ENCODE measurements at places on chromosomes 6 and 20.

DNA sequence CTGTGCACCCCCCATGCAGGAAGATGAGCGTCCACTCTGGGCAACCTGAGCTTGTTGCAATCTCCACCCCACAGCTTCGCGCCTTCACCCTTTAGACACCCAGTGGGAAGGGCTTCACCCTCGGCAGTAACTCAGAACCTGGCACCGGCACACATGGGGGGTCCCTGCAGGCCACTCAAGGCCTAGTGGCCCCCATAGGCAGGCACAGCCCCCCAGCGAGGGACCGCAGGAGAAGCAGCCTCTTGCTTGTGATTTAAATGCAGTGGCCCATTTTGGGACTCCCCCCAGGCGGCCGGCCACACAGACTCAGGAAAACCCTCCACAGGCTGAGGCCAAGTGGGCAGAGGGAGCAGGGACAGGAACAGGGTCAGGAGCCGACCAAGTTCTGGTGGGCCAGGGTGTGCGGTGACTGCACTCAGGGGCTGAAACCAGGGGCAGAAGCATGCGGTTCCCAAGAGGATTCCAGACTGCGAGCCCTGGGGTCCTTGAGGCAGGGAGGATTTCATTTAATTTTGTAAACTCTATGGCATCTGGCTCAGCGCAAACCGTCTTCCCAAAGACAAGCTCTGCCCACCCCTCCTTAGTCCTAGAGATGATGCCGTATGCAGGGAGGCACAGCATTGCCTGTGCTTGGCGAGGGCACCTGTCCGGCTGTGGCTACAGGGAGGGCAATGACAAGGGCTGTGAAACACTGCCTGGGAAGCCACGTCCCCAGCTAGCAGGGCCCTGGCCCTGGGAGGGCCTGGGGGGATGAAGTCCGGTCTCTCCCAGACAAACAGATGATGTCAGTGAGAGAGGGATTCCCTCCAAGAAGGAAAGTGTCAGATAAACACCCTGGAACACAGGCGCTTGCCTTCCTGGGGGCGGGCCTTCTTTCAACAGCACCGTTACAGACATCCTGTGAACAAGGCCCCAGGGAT, 52.9 kb upstream of the GPR31 start:
- DNase-seq: peak; percentile 34

- DNase-seq: no peak
Observed at GRCh38 chr20:31860390-31861134, 9.8 kb downstream of the DUSP15 start.

- DNase-seq: no peak
Observed at GRCh38 chr6:35668744-35669450, 19.8 kb downstream of the FKBP5 start.

- DNase-seq: no peak
Observed at GRCh38 chr6:75244063-75244584, 523 bp upstream of the COX7A2 start.

DNA sequence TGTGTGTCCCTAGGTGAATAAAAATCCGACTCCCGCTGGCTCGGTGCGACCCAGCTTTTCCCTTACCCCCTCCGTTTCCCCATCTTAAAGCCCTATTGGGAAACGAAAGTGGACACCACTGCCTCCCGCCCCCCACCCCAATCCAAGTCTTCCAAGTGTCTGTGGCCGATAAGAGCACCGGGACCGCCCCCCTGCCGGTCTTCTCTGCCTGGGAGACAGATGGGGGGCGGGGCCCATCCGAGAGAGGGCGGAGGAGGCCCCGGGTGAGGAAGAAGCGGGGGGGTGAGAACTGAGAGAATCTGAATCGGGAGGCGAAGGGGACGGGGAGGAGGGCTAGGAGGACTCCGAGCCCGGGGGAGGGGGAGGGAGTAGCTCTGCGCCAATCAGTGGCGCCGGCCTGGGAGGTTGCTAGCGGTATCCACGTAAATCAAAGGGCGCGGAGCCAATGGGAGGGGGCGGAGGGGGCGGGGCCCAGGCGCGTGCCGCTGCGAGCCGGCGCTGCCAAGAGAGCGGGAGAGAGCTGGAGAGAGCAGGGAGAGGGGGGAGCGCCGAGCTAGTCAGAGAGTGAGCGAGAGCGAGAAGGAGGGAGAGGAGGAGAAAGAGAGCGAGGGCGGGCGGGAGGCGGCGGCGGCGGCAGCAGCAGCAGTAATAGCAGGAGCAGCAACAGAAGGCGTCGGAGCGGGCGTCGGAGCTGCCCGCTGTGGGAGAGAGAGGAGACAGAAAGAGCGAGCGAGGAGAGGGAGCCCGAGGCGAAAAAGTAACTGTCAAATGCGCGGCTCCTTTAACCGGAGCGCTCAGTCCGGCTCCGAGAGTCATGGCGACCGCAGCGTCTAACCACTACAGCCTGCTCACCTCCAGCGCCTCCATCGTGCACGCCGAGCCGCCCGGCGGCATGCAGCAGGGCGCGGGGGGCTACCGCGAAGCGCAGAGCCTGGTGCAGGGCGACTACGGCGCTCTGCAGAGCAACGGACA, at the start of gene POU3F2:
POU3F2 (plus strand) TSS at position 515 of the 972 bp plus-strand sequence; CDS start at position 815, 300 bp downstream.
- peak; percentile 97 for DNase-seq

DNA sequence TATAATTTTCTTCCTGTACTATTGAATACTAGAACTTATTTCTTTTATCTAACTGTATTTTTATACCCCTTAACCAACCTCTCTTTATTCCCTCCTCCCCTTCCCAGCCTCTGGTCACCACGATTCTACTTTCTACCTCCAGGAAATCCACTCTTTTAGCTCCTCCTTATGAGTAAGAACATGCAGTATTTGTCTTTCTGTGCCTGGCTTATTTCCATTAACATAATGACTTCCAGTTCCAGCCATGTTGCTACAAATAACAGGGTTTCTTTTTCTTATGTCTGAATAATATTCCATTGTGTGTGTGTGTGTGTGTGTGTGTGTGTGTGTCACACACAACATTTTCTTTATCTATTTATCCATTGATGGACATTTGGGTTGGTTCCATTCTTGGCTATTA, 152.3 kb upstream of the OLIG3 start:
- DNase-seq: no peak

Data from NCI-H1417 (cell line).